ENCODE measurements at places on chromosomes 2 and 18.

DNA sequence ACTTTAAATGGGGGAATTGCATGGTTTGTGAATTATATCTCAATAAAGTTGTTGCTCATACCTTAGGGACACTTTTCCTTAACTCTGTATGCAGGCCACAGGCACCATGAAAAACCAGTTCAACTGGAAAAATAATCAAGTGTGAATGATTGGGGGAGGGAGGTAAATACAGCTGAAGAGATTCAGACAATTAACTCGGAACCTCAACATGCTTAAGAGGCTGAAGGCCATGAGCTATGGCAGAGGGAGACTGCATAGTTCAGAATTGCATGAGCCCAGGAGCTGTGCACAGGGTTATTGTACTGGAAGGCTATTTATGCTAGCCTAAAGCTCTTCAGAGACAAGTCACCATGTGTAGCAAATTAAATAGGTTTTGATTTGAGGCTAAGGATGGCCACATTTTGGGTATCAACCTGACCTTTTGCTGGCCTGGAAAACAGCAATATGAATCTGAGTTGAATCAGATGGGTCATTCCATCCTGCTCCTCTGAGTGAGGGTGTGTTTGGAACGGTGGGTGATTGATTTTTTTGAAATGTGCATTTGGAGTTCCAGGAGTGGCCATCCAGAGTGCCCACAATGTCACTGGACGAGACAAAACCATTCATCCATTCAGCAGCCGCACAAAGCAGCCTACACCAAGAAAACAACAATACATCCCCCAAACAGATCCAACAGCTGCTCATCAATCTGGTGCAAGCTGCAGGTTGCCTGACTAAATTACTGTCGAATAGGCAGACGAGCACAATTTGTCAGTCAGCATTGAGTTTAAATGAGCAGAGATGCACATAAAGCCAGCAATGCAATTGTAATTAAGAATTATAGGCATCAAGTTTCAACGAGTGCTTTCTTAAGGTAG, 42.5 kb downstream of the HRH4 start:
- no peak for DNase-seq

DNA sequence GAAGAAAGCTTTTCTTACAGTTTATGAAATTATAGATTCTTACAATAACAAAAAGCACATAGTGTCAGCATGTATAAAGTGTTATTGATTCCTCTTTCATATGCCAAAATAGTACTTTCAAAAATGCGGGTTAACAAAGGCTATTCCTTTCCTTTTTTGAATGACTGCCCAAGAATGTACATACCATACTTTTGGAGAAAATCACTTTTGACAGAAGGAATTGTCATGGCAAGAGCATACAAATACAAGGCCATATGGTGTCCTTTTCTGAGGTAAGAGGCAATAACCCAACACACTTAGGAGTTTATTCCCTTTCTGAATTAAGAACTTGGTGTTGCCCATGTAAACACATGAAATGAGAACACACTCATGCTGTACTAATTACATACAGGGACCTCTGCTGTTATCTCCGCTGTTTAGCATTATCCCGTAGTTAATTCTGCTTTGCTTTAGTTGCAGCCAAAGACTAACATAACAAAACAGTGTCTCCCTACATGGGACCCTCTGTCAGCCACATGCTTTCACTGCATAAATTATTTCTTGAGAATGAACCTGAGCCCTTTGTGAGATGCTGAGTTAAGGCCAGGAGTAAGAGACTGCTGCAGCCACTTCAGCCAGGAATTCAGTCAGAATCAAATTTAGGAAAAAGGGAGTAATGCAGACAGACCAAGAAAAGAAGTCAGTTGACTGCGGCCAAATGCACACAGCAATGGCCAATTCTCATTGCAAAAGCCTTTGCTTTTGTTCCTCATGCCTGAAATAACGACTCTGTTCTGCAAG, 67.0 kb downstream of the CDH2 start:
- no peak for DNase-seq

- DNase-seq = no peak
These were observed 24.3 kb downstream of the GALNT1 start for GRCh38 chr18:35605686-35606417.

DNA sequence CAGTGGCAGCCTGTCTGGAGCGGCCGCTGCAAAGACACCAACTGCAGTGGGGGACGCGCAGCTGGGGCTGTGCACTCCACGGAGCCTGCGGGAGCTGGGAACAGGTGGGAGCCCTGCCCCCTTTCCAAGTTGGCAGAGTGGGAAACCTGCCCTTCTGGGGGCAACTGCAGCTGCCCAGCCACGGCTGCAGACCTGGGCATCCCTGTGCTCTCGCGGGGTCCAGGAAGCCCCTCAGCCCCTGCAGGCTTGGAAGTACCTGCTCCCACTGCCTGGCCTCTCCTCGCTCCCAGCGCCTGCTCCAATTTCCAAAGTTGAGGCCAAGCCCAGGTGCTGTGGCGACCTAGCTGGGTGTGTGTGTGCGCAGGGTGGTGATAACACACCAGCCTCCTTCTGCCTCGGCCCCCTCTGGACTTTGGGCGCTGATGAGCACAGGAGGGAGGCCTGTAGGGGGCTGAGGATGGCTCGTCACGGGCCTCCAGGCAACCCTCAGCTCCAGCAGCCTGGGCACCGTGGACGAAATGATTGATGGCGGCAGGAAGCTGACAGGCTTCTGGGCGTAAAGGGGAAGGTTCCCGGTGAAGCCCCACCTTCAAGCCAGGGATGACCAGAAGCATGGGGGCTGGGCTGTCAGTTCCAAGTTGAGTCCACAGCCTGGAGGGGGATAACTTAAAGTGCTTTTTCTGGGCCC, 76.9 kb downstream of the PTPN4 start:
- DNase-seq = no peak

DNA sequence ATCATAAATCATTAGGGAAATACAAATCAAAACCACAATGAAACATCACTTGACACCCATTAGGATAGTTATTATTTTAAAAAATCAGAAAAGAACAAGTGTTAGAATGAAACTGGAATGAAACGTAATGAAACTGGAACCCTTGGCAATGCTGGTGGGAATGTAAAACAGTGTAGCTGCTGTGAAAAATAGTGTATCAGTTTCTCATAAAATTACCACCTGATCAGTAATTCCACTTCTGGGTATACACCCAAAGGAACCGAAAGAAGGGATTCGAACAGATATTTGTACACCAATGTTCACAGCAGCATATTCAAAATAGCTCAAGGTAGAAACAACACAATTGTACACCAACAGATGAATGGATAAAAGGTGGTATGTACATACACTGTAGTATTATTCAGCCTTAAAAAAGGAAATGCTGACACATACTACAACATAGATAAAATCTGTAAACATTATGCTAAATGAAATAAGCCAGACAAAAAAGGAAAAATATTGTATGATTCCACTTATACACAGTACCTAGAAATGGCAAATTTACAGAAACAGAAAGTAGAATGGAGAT, 27.0 kb downstream of the ROCK1 start:
- no peak for DNase-seq

- DNase-seq = no peak
These were observed 933 bp upstream of the ADNP2 start for GRCh38 chr18:80108121-80108536.

- DNase-seq = no peak
These were observed 35.6 kb downstream of the AP1S3 start for GRCh38 chr2:223801736-223802135.

- DNase-seq = no peak
These were observed 53.8 kb downstream of the GULP1 start for GRCh38 chr2:188345426-188345825.

Measured in stimulated activated naive CD8-positive, alpha-beta T cell treated with anti-CD3 and anti-CD28 coated beads, Interleukin-15, amount 100 ng/mL, for 72 hours (primary cell).